Motor neuron (in vitro differentiated cells): ENCODE measurements at places on chromosomes 4 and X. TPM values are rescaled to one million over a fixed set of nuclear protein-coding genes. Genes with fewer than 3 reads are reported as not detected.

DNA sequence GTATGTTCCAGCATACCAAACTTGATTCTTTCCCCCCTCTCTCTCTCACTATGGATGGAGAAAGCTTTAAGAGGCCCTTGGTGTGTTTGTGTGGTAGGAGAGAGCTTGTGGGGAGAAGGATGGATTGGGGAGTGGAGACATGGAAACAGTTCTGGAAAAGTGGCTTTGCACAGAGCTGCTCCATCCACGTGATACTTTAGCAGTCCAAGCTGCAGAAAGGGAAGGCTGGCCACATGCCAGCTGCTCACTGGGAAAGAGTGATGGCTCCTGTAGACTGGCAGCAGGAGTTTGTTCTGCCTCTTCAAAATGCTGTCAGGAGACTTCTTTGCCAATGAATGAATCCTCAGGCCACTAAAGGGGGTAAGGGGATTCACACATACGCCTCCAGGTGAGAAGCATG is 21.7 kb upstream of the SEC24B start:
- peak; percentile 20 for ATAC-seq

GRCh38 chr4:84218031-84218430 is 281.1 kb downstream of the NKX6-1 start:
- peak; percentile 83 for ATAC-seq

DNA sequence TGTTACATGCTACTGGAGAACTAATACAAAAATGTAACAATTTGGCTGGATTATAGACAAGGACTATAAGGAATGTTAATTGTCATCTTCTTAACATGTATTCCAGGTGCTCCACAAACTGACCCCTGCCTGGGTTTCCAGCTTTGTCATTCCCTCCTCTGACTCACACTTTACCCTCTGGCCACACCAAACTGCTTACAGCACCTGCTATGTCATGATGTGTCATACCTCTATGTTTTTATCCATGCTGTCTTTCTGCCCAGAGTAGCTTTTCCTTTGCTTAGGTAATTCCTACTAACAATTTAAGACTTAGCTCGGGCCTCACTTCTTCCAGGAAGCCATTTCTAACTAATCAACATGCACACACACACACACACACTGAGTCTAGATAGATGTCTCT is 14.0 kb upstream of the SHROOM4 start:
- peak; percentile 86 for ATAC-seq

GRCh38 chr4:36004204-36004851 is 240.0 kb downstream of the ARAP2 start:
- no peak for ATAC-seq

GRCh38 chr4:122884499-122884898 is 37.9 kb downstream of the NUDT6 start:
- ATAC-seq: no peak

- ATAC-seq: peak; percentile 85
Observed at GRCh38 chrX:100409610-100410590, at the start of gene PCDH19. TSS of gene PCDH19 (minus strand) at chrX:100410273. CDS start at chrX:100408597, 1,676 bp downstream.

DNA sequence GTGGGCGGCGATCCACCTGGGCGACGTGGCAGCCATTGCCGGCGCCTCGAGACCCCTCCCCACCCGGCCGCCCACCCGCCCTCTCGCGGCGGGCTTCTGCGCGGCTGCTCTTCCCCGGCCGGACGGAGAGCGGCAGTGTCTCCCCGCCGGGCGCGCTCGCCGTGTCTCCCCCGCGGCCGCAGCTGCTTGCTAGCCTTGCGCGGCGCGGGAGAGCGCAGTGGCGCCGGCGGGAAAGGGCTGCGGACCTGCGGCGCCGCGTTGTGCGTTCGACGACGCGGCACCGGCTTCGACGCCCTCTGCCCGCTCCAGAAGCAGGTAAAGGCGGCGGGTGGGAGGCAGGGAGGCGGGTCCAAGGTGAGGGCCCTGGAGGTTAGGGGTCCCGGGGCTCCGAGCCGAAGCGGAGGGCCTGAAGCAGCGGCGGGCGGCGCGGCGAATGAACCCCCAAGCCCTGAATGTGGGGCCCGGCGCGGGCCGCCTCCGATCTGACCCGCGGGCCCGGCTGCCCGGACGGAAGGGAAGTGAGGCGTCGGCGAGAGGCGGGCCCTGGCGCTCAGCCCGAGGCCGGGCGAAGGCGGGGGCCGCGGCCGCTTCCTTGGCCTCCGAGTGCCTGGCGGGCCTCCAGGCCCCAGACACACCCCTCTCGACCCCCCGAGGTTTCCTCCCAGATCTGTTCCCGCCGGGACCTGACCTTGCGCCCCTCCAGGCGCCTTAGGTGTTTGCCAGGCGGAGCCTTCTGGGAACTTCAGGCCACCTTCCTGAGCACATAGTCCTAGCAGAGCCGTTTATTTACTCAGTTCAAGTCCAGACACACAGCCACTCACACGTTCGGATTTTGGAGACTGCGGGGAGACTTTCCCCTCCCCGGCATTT is at the start of gene N4BP2:
Gene N4BP2 (plus strand): TSS at position 135 of the 870 bp plus-strand sequence. CDS start 40,491 bp downstream, outside the sequence.
- peak; percentile 81 for ATAC-seq

Gene TLR8
- total RNA-seq: 0.32 and 0.36 TPM in 2 replicates

Gene GAGE12J
- not detected in 2 replicates for total RNA-seq

DNA sequence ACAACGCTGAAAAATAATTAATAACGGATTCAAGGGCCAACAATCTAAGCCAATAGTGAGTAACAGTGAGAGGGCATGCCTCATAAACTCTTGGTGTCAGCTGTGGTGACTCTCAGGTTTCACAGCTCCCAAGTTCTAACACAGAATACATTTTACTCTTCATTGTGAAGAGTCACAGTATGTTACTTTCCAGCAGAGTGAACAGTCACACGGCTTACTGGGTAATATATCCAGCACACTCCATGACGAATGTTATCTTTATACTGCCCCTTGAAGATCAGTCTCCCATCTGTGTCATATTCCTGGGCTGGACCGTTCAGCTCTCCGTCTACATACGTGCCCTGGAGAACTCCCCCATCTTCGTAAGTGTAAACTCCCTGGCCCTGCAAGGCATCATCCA is 23.1 kb downstream of the SETD7 start:
- ATAC-seq: peak; percentile 41

Gene OTC
- total RNA-seq: not detected in 2 replicates

DNA sequence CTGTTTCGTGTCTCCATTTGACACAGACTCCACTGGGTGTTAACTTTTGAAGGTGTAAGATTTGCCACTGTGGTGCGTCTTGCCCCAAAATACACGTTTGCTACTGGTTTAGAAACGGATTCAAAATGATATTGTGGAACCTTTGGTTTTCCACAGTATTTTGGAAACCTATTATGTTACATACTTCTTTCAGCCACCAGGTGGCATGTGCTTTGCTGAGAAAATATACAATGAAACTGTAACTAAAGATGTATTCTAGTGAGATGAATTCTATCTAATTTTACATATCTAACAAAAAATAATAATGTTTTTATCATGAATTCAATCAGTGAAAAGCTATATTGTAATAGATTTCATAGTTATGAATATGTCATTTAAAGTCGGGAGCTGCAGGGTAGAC is 28.4 kb upstream of the SLITRK4 start:
- no peak for ATAC-seq

Gene PPP1R2C
- total RNA-seq: not detected in 2 replicates

Gene NPNT
- 0.25 and 1.1 TPM in 2 replicates for total RNA-seq

Gene BEX1
- total RNA-seq: 249 and 271 TPM in 2 replicates
